ENCODE measurements at places on chromosomes 5 and 9.
A peak's percentile ranks its signal among the peaks of the same experiment; 100 is the strongest.

- no peak for DNase-seq
These were observed 51.9 kb downstream of the COL27A1 start for GRCh38 chr9:114207034-114207810.

DNA sequence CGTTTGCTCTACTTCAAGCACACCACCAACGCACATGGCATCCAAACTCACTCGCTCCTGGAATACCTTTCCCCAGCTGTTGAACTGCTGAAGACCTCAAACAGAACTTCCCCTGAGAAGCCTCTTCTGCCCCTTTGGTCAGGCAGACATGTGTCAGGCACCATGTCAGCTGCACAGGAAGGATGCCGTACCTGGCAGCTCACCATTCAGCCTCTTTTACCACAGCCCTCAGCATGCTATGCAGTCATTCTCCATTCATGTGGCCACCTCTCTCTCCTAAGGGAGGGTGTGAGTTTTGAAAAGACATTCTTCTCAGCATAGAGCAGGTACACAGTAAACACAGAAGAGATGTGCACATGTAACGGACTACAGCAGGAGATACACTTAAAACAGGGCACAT is 14.2 kb downstream of the IL4 start:
- DNase-seq: no peak

GRCh38 chr5:38468202-38468673 is 88.2 kb downstream of the LIFR start:
- DNase-seq: no peak

GRCh38 chr5:175032741-175033151 is 308.4 kb downstream of the MSX2 start:
- no peak for DNase-seq

DNA sequence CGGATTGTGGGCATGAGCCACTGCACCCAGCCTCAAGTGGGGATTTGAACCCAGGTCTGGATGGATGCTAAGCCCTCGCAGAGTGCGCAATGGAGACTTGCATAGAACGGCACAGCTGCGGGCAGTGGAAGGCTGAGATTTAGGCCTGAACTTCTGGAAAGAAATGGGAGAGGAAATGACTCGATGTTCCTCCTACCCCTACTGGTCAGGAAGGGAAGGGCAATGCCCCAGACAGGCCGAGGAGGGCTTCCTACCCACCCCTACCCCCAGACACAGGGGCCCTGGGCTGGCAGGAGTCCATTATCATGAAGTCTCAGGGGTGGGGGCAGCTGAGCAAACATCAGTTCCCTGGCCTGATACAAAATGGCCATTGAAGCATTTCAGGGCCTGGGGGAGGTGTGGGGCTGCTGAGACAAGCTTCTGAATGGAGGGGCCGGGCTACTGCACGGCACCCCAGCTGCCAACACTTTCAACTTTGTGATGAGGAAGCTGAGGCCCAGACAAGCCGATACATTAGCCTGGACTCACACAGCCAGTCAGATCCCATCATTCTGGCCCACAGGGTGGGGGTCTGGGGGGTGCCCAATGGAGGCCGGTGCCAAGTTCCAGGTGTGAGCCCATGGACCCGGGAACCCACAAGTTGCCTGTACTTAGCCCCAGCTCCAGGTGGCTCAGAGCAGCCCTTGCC is 13.5 kb upstream of the WDR38 start:
- DNase-seq: no peak

DNA sequence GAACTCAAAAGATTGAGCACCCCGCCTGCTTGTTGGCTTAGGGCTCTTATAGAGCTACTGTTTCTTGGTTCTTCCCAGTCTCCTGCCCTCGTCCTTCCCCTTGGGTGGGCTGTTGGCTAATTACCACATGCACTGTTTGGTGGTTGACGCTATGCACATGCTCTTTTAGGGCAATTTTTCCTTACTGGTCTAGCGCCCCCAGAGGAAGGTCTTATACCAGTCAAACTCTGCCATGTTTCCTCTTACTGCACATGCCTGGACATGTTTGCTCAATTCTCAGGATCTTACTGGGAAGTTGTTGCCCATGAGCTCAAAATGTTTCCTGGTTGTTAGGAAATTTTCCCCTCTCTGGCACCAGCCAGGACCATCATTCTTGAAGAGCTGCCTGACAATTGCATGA is 101.9 kb downstream of the SLC28A3 start:
- DNase-seq: no peak

- DNase-seq: peak; percentile 82
These were observed at the start of gene NOTCH1 for GRCh38 chr9:136545965-136546696. NOTCH1 (minus strand) TSS chr9:136546048; CDS start chr9:136545786, 262 bp downstream.

DNA sequence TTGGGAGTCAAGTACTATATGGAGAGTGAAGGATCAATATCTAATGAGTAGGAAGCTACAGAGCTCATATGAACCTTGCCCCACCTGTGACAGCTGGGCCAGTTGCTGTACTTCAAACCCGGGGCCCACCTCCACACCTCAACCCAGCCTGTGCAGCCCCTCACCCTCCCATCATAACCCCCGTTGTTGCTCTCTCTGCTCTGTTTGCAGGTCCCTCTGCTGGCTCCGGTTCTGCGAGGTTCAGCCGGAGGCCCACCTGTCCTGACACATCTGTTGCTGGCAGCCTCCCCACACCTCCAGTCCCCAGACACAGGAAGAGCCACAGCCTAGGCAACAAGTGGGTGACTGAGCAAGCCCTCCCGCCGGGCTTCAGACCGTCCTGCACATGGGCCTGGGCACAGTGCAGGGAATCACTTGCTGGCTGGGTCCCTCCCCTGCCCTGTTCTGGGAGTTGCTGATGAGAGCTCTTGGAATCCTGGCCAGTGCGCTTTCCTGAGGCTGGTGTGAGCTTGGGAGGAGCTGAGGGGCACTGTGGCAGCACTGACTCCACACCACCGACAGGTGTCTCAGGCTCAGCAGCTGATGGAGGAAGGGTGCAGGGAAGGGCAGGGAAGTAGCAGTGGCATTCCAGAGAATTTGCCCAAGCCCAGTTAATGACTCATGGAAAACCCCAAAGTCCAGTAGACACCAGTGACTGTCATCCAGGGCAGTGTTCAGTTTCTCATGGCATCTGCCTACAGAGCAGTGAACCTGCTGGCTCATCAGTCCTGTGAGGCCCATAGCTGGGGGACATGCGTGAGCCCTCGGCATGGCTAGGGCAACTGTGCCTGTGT is 69.5 kb upstream of the GARNL3 start:
- DNase-seq: no peak

- DNase-seq: no peak
These were observed 8.2 kb upstream of the DOCK8 start for GRCh38 chr9:206481-206880.

- DNase-seq: no peak
These were observed 159.5 kb downstream of the GABRG2 start for GRCh38 chr5:162227075-162227474.

DNA sequence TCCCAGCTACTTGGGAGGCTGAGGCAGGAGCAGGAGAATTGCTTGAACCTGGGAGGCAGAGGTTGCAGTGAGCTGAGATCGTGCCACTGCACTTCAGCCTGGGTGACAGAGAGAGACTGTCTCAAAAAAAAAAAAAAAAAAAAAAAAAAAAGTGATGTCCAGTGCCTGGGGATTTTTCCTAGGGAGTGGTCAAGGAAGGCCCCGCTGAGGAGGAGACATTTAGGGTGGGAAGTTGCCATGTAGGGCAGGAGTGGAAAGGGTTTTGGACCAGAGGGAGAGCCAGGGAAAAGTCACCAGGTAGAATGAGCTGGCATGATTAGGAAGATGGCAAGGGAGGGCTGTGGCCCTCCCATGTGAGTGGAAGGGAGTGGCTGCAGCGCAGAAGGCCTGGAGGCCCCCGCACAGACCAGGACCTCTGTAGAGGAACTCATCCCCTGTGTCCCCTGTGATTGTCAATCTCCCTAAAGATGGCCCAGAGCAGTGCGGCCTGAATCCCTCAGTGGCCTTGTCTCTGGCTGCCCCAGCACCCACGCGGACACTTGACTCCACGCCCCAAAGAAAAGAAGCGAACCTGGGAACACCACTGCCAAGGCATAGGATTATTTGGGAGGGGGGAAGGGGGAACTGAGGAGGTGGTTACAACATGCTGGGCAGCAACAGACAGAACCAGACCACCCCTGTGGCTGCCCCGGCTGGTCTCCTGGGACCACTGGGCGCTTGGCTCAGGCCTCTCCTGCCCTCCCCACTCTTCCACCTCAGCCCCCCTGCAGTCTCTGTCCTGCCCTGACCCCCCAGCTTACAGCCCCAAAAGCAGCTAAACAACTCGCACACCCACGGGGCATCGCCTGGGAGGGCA is 2.6 kb upstream of the SQSTM1 start:
- DNase-seq: no peak

All from natural killer cell (primary cell).